Uterus (tissue), 4 donors: ENCODE measurements at places on chromosomes 2 and 18. TPM values are rescaled to one million over a fixed set of nuclear protein-coding genes. Genes with fewer than 3 reads are reported as not detected.

Gene DNAJC5G
- 3.9 TPM for total RNA-seq

Gene SPC25
- total RNA-seq: not detected

Gene ANKRD30B
- total RNA-seq: not detected

Gene CMPK2
- total RNA-seq: 6.7 TPM

Gene FEZ2
- 66.6 TPM for total RNA-seq

Gene CPO
- 0.90 TPM for total RNA-seq

Gene ASXL2
- total RNA-seq: 11.0 TPM

Gene KANSL1L
- total RNA-seq: 50.3 TPM

Gene GCG
- not detected for total RNA-seq

Gene MEP1B
- total RNA-seq: not detected

Gene LIMS2
- 298 TPM for total RNA-seq

Gene COLEC11
- total RNA-seq: not detected

Gene ST8SIA5
- total RNA-seq: not detected

Gene RPRD1A
- total RNA-seq: 99.1 TPM

Gene RAB27B
- 2.3 TPM for total RNA-seq

Gene DYNAP
- not detected for total RNA-seq

Gene LRRTM1
- total RNA-seq: not detected

Gene CROCC2
- not detected for total RNA-seq

Gene ZSCAN30
- total RNA-seq: 5.0 TPM

Gene RAB3GAP1
- 105 TPM for total RNA-seq

Gene C2orf81
- 5.7 TPM for total RNA-seq

Gene MYO7B
- 0.21 TPM for total RNA-seq

Gene POTEI
- not detected for total RNA-seq

Gene IL36G
- total RNA-seq: not detected

Gene CYP26B1
- 1.4 TPM for total RNA-seq

Gene SPATA3
- not detected for total RNA-seq

Gene SOCS6
- 12.9 TPM for total RNA-seq

Gene CHST9
- 0.21 TPM for total RNA-seq

Gene ESPNL
- total RNA-seq: not detected

Gene CNTNAP5
- total RNA-seq: not detected

Gene GPC1
- total RNA-seq: 0.88 TPM

Gene CENPA
- total RNA-seq: not detected
